Muscle of back (tissue), 13 donors: ENCODE measurements at places on chromosomes 7 and 10. TPM values are rescaled to one million over a fixed set of nuclear protein-coding genes. Genes with fewer than 3 reads are reported as not detected.

SEC23IP gene
- polyA plus RNA-seq, result 39.3 TPM

GHRHR gene
- 1.3 TPM for polyA plus RNA-seq

PNLIPRP2 gene
- polyA plus RNA-seq, result not detected

TAS2R3 gene
- 0.50 TPM for polyA plus RNA-seq

EPO gene
- polyA plus RNA-seq, result not detected

VGF gene
- polyA plus RNA-seq, result not detected

HACD1 gene
- polyA plus RNA-seq, result 194 TPM

WDR91 gene
- 14.3 TPM for polyA plus RNA-seq

TWIST1 gene
- 8.9 TPM for polyA plus RNA-seq

NXPH1 gene
- polyA plus RNA-seq, result not detected

GIMAP8 gene
- polyA plus RNA-seq, result 9.8 TPM

GPC2 gene
- polyA plus RNA-seq, result 4.0 TPM

CLDN4 gene
- 6.1 TPM for polyA plus RNA-seq

NKX1-2 gene
- polyA plus RNA-seq, result not detected

UFSP1 gene
- 2.6 TPM for polyA plus RNA-seq

TYW1B gene
- 4.3 TPM for polyA plus RNA-seq

PHKG1 gene
- polyA plus RNA-seq, result 32.1 TPM

BUD23 gene
- polyA plus RNA-seq, result 71.8 TPM

HMX3 gene
- not detected for polyA plus RNA-seq

TMEM196 gene
- 0.15 TPM for polyA plus RNA-seq

SMO gene
- 37.1 TPM for polyA plus RNA-seq

ABCA13 gene
- polyA plus RNA-seq, result 0.20 TPM

NPTX2 gene
- polyA plus RNA-seq, result 4.9 TPM

PLEKHS1 gene
- not detected for polyA plus RNA-seq

ENKUR gene
- 0.37 TPM for polyA plus RNA-seq

FKBP9 gene
- polyA plus RNA-seq, result 157 TPM

CALML5 gene
- not detected for polyA plus RNA-seq

AKR1C4 gene
- not detected for polyA plus RNA-seq

CYP2E1 gene
- polyA plus RNA-seq, result 0.86 TPM

NUTM2D gene
- 8.0 TPM for polyA plus RNA-seq

FAM107B gene
- 29.3 TPM for polyA plus RNA-seq

SLC25A28 gene
- 24.7 TPM for polyA plus RNA-seq

ARHGEF35 gene
- polyA plus RNA-seq, result 1.2 TPM

ZPBP gene
- polyA plus RNA-seq, result not detected

DEPP1 gene
- polyA plus RNA-seq, result 22.9 TPM

OR13A1 gene
- not detected for polyA plus RNA-seq

PTN gene
- polyA plus RNA-seq, result 54.9 TPM

TLX1 gene
- not detected for polyA plus RNA-seq

WNT8B gene
- polyA plus RNA-seq, result not detected

CCDC136 gene
- 17.4 TPM for polyA plus RNA-seq

CRHR2 gene
- 4.5 TPM for polyA plus RNA-seq

DNAH11 gene
- 0.94 TPM for polyA plus RNA-seq

ELAPOR2 gene
- 6.0 TPM for polyA plus RNA-seq

UCN3 gene
- not detected for polyA plus RNA-seq

TMEM178B gene
- 0.55 TPM for polyA plus RNA-seq

SLC39A12 gene
- polyA plus RNA-seq, result not detected
